ENCODE measurements at places on chromosomes 13 and 19.

GRCh38 chr19:48772503-48772953 lies 17.2 kb downstream of the FGF21 start:
- DNase-seq, result no peak

GRCh38 chr19:23365222-23365621 lies 30.0 kb downstream of the ZNF91 start:
- no peak for DNase-seq

- DNase-seq, result no peak
These were observed 66.7 kb downstream of the ATP11A start for GRCh38 chr13:112756511-112756966.

DNA sequence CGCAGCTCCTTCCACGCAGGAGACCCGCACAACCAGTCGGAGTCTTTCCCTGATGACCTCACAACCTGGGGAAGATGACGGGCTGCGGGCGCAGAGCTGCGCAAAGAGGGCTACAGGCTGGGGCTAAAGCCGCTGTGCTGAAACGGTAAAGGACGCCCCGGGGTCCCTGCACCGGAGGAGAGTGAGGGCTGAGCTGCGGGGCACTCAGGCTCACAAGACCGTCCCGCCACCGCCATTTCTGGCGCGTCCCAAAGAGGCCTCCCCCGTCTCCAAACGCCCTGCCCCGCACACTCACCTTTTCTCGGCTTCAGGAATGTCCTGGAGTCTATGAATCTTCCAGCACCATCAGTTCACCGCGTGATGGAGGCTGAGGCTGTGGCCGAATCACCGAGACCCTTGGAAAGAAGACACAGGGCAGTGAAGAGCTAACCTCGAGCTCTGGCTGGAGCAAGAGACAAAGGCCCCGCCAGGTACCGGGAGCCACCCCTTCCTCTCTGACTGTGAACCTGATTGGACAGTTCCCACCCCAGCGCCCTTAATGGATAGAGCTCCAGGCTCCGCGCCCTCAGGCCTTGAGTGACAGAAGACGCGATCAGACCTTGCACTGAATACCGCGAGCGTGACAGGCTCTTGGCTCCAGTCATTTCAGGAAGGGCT lies 41.8 kb upstream of the ZNF429 start:
- peak; percentile 34 for DNase-seq

- no peak for DNase-seq
These were observed 15.6 kb downstream of the EPS8L1 start for GRCh38 chr19:55091126-55091910.

- DNase-seq, result no peak
These were observed 49.3 kb downstream of the COL4A2 start for GRCh38 chr13:110356362-110356761.

GRCh38 chr19:18840288-18841267 lies 8.8 kb downstream of the UPF1 start:
- no peak for DNase-seq

DNA sequence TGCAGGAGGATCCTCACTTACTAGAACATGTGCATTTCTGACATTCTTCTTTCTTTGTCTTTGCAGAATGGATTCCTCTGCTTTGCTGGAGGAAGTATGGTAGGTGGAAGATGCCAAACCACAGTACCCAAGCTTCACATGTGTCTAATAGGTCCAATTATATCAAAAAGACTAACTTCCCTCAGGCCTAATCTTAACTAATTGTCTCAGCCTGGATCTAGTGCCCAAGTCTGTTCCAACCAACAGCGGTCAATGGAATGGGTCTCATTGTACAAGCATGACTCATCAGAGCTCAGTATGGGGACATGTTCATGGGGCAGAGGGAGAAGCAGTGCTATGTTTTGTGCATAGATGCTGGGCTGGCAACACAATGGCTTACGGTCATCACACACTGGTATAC lies 81.6 kb upstream of the CSNK1A1L start:
- no peak for DNase-seq

GRCh38 chr13:60318186-60318585 lies 78.8 kb upstream of the TDRD3 start:
- no peak for DNase-seq

- no peak for DNase-seq
These were observed 8.4 kb downstream of the MKNK2 start for GRCh38 chr19:2042485-2043250.

- peak; percentile 78 for DNase-seq
These were observed 112.2 kb downstream of the TEX26 start for GRCh38 chr13:31044364-31045285.

- DNase-seq, result no peak
These were observed 197.4 kb downstream of the UQCRFS1 start for GRCh38 chr19:29015569-29015968.

DNA sequence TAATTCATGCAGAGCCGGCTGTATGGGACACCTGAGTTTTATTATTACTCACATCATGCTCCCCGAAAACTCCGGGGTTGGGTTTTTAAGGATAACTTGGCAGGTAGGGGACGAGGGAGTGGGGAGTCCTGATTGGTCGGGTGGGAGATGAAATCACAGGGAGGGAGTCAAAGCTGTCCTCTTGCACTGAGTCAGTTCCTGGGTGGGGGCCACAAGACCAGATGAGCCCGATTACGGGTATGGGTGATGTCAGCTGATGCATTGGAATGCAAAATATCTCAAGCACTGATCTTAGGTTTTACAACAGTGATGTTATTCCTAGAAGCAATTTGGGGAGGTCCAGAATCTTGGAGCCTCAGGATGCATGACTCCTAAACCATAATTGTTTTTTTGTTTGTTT lies 18.6 kb upstream of the COG3 start:
- no peak for DNase-seq

GRCh38 chr13:31037874-31038500 lies 105.5 kb downstream of the TEX26 start:
- no peak for DNase-seq

- no peak for DNase-seq
These were observed 3.7 kb downstream of the PLEKHF1 start for GRCh38 chr19:29668746-29669609.

- DNase-seq, result no peak
These were observed 229.6 kb upstream of the HTR2A start for GRCh38 chr13:47126432-47126831.

GRCh38 chr19:57559008-57559403 lies 657 bp downstream of the ZNF550 start:
- DNase-seq, result no peak

- DNase-seq, result no peak
These were observed 880 bp upstream of the TMEM160 start for GRCh38 chr19:47049307-47049700.

DNA sequence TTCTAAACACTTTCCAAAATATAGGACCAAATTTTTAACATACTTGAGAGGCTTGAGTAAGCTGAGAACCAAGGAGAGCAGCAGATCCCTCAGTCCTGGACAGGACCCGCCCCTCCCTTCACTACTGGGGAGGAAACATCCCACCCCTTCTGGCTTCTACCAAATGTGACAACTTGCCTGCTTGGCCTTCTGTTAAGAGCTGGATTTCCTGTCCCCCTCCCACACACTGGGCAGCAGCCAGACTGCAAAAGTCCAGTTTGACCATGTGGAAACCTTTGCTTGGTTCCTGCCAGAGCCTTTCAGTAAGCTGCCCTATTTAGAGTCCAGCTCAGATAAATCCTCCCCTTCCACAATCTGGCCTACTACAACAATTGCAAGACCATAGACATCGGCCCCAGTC lies 84.3 kb downstream of the FGF14 start:
- no peak for DNase-seq

DNA sequence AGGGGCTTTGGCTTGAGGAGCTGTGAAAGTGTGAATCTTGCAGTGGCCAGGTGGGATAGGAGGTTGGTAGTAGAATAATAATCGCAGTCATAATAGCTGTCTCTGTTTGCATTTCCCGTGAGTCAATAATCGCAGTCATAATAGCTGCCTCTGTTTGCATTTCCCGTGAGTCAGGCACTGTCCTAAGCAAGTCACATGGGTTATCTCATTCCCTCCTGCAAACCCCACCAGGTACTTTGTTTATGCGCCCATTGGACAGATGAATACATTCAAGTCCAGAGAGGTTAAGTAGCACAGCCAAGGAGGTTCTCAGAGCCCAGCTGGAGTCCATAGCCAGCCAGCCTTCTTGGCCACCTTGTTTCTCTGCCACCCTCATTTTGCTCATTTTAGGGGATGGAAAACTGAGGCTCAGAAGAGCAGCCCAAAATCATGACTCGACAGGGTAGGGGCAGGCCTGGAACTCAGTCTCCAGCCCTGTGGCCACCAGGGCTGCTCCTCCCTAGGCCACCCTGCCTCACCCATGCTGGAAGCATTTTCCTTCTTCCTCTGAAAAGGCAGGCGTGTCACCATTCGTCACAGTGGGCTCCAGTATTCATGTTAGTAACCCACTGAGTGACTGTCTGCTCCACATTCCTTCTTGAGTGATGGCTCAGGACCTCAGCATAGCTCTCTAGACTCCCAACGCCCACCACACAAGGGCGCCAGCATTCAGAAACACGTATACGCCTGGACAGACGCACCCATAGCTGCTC lies 206.2 kb downstream of the URI1 start:
- DNase-seq, result no peak

- DNase-seq, result no peak
These were observed 351.7 kb downstream of the SPRY2 start for GRCh38 chr13:79989217-79989661.

DNA sequence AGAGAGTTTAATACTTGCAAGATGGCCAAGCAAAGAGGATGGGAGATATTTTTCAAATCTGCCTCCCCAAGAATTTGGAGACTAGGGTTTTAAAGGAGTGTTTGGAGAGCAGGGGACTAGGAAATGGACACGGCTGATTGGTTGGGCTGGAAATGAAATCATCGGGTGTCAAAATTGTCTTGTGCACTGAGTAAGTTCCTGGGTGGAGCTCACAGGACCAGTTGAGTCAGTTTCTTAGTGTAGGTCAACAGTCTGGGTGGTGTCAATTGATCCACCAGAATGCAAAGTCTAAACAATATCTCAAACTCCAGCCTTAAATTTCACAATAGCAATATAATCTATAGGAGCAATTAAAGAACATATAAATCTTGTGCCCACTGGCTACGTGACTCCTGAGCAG lies 23.0 kb upstream of the CEACAM4 start:
- no peak for DNase-seq

GRCh38 chr19:33524024-33524664 lies 2.6 kb upstream of the PEPD start:
- no peak for DNase-seq

Measured in activated gamma-delta T cell treated with Interleukin-2 at 50 U/mL for 16 hours (primary cell).